Nasal cavity respiratory epithelium epithelial cell of viscerocranial mucosa (primary cell): ENCODE measurements at places on chromosomes 7 and 10. TPM values are rescaled to one million over a fixed set of nuclear protein-coding genes. Genes with fewer than 3 reads are reported as not detected.

Gene CABCOCO1
- not detected in 2 replicates for total RNA-seq

Gene ALOX5
- under 0.01 and 5.6 TPM in 2 replicates for total RNA-seq

Gene HMX3
- 0.07 and 0.34 TPM in 2 replicates for total RNA-seq

Gene AEBP1
- total RNA-seq: 1.3 and 2.4 TPM in 2 replicates

Gene BMPER
- under 0.01 and 0.14 TPM in 2 replicates for total RNA-seq

Gene ZNF277
- total RNA-seq: 43.2 and 46.8 TPM in 2 replicates

Gene SPDYE11
- total RNA-seq: not detected in 2 replicates

Gene PLXNA4
- under 0.01 TPM in 2 replicates for total RNA-seq

Gene ASZ1
- total RNA-seq: not detected in 2 replicates

Gene NKX1-2
- 1.4 and 2.9 TPM in 2 replicates for total RNA-seq

Gene NME8
- not detected in 2 replicates for total RNA-seq

Gene HOXA4
- not detected in 2 replicates for total RNA-seq

Gene IGFBP3
- 2.4 and 26.1 TPM in 2 replicates for total RNA-seq

Gene OR2A12
- total RNA-seq: not detected in 2 replicates
